ENCODE measurements at places on chromosomes 7 and 10. TPM values are rescaled to one million over a fixed set of nuclear protein-coding genes. Genes with fewer than 3 reads are reported as not detected.

- no peak for DNase-seq
Observed at GRCh38 chr7:140681766-140682165, 9.0 kb downstream of the ADCK2 start.

- no peak for DNase-seq
Observed at GRCh38 chr7:292826-293225, 2.9 kb downstream of the FOXL3 start.

The CDC14C gene
- polyA plus RNA-seq, result not detected

- peak; percentile 85 for DNase-seq
Observed at GRCh38 chr10:60816628-60817397, 38.5 kb downstream of the CDK1 start.

The IGF2BP3 gene
- polyA plus RNA-seq, result 58.7 TPM

DNA sequence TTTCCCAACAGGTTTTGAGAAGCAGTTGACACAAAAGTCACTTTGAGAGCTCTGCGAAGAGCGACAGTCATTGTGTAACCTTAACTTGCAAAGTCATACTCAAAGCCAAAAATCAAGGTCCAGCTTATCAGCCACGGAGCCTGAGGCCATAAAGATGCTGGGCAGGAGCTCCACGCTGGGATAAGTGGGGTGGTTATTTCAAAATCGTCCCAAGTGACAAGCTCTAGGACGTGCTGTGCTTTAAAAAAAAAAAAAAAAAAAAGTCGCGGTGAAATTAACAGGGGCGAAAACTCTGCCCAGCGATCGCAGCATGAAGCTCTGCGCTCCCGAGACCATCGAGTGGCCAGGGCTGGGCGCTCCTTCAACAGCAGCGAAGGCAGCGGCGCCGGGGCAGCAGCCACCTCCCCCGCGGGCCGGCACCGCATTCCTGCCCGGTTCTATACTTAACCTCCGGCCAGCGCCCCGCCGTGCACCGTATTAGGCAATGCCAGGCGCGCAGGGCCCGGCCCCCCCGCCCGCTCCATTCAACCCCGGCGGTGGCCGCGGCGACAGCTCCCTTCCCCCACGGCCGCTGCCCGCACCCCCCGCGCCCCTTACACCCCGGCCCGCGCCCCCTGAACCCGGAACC is 657 bp downstream of the HACD1 start:
- no peak for DNase-seq

DNA sequence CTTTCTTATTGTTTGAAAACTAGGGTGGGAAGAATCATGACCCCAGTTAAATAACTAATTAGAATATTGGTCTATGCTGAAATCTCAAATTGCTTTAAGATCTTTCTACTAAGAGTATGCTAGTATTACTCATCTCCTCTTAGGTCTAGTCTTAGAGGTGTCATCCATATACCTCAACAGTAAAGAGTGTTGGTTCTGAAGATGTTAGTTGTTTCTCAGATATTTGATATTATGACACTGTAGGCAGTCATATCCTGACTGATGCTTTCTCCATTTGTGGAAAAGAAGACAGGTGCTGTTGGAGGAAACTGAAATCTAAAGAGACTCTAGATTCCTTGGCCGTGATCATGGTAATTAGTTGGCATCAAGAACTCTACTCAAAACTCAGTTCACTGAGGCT is 21.2 kb downstream of the BPGM start:
- DNase-seq, result no peak

The STRIP2 gene
- polyA plus RNA-seq, result 2.8 TPM

The CALCR gene
- polyA plus RNA-seq, result 1.2 TPM

- no peak for DNase-seq
Observed at GRCh38 chr7:35581605-35582210, 113.2 kb downstream of the HERPUD2 start.

GRCh38 chr10:69864321-69864720 is 62.6 kb downstream of the COL13A1 start:
- DNase-seq, result no peak

DNA sequence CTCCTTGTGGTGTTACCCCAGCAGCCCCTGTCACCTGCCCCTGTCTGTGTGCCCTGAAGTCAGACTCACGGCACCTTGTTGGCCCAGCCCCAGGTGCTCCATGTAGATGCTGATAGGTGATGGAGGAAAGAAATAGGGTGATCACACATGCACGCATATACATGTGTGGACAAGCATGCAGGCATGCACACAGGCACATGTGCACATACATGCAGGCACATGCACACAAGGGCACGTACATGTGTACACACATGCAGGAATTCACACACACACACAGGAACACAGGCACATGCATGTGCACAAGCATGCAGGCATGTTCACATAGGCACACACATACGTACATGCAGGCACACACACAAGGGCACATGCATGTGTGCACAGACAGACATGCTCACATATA is 16.6 kb upstream of the ELFN1 start:
- no peak for DNase-seq

DNA sequence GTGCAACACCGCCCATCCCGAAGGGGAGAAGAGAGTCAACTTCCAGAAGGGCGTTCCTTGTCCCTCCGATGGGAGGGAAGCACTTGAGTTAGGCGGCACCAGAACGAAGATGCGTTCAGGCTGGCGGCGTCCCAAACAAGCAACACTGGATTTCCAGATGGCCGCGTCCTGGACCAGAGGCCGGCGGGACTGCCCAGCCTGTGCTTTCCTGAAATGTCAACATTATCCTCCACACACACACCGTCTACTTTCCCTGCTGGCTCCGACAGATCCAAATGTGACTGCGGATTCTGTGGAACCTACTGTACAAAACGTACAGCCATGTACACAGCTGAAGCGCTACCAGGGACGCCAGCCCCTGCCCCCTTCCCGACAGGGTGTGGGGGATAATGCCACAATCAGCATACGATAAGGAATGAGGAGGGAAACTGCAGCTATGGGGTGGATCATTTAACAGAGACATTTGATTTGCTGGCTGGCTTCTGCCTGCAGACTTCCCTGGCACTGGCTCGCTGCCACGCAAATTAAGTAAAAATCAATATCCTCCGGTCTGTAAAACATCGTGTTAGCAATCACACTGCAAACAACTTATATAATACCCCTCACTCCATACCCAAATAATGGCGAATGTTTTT is 82.1 kb downstream of the ZRANB1 start:
- DNase-seq, result no peak
